Stimulated activated CD8-positive, alpha-beta memory T cell treated with anti-CD3 and anti-CD28 coated beads, Interleukin-4, amount 100 ng/mL, for 1 hour (primary cell): ENCODE measurements at places on chromosomes 6 and 20.
A peak's percentile ranks its signal among the peaks of the same experiment; 100 is the strongest.

GRCh38 chr6:128666405-128666804 lies 146.0 kb upstream of the PTPRK start:
- no peak for DNase-seq

GRCh38 chr6:40334496-40335270 lies 252.5 kb downstream of the LRFN2 start:
- no peak for DNase-seq

DNA sequence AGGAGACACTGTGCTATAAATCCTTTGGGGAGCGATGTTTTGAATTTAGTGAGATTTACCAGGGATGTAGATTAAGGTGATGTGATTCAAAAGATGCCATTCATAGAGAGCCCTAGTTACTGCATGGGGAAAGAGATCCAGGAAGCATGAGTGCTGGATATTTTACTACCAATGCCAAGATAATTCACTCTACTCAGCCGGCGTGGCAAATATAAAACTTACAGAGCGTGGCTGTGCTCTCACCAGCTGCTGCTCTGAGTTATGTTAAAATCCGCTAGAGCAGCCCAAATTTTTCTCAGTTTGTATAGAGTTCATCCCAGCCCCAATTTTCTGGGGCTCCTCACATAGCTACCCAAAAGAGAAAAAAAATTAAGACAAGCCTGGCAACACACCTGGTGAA lies 48.6 kb downstream of the BFSP1 start:
- DNase-seq: no peak

- no peak for DNase-seq
These were observed 168.5 kb downstream of the CDC5L start for GRCh38 chr6:44556046-44556445.

DNA sequence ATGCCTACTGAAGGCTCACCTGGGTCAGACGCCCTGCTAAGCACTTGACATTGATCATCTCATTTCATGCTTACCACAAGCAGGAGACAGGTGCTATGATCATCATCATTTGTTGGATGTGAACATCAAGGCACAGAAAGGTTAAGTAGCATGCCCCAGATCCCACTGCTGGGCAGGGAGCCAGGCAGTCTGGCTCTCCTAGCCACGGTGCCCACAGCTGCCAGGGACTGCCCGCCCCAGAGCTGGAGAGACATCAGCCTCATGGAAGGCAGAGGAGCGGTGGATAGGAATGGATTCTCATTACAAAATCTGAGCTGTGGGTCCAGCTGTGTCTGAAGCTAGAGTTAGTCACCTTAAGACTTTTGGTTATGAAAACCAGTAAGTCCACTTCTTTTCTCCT lies 3.6 kb downstream of the SULF2 start:
- no peak for DNase-seq

GRCh38 chr6:36604090-36605060 lies 10.2 kb downstream of the SRSF3 start:
- DNase-seq: no peak

GRCh38 chr6:53011979-53012378 lies 16.9 kb upstream of the GSTA4 start:
- DNase-seq: no peak

DNA sequence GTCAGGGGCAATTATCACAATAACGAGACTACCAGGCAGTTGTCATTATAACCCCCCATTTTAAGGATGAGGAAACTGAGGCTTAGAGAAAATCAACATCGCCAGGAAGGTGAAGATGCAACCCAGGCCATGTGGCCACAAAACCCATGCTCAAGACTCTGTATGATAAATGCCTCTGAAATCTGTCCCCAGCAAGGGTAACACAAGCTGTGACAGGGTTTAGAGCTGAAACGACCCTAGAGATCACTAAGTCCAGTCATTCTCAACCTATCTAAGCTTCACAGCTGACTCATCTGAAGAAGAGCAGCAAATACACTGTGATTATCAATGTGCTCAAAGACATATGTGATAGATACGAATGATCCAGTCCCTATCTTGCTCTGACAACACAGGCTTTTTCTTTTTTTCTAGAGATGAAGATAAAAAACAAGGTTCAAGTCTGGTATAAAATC lies 47.0 kb downstream of the ARHGAP18 start:
- no peak for DNase-seq

DNA sequence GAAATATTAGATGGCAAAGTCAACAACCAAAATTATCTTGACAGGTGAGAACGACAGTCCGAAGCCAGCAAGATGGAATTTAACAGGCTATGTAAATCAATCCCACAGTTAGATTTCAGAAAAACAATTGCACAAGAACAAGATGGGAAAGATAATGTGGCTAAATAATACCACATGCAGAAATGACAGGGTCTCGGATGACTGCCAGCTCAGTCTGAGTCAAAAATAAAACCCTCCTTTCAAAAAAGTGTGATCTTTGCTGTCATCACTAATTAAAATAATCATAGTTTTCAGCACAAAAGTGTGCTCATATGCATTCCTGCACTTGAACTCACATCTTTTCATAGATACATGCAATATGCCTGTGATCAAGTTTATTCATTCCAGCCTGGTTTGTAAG lies 25.9 kb downstream of the FOXQ1 start:
- DNase-seq: no peak

DNA sequence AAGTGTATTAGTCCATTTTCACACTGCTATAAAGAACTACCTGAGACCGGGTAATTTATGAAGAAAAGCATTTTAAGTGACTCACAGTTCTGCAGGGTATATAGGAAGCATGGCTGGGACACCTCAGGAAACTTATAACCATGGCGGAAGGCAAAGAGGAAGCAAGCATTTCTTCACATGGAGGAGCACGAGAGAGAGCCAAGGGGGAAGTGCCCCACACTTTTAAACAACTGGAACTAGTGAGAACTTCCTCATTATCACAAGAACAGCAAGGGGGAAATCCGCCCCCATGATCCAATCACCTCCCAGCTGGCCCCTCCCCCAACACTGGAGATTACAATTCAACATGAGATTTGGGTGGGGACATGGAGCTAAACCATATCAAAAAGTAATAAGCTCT lies 28.3 kb upstream of the B3GAT2 start:
- DNase-seq: no peak

DNA sequence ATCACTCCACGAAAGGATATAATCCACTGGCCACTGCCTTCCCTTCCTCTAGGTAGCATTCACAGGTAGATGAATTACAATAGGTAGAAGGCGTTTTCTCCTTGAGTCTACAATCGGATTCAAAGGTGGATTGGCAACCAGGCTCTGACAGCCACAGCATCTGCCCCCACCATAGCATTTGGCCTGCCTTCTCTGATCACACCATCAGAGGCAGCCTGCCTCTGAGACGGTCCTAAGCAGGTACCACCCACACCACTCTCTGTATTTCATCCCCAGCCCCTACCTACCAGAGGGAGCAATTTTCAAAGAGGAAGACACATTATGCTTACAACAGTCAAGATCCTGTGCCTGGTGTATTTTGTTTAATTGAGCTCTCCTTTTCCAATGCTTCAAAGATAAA lies 210.5 kb upstream of the SPTLC3 start:
- no peak for DNase-seq

GRCh38 chr6:156517088-156517487 lies 260.1 kb upstream of the ARID1B start:
- DNase-seq: no peak

GRCh38 chr20:23391707-23392310 lies 29.5 kb downstream of the NAPB start:
- no peak for DNase-seq

GRCh38 chr6:2738373-2738979 lies 12.2 kb downstream of the MYLK4 start:
- peak; percentile 20 for DNase-seq

GRCh38 chr6:73062130-73062529 lies 163.2 kb downstream of the KHDC1L start:
- no peak for DNase-seq

DNA sequence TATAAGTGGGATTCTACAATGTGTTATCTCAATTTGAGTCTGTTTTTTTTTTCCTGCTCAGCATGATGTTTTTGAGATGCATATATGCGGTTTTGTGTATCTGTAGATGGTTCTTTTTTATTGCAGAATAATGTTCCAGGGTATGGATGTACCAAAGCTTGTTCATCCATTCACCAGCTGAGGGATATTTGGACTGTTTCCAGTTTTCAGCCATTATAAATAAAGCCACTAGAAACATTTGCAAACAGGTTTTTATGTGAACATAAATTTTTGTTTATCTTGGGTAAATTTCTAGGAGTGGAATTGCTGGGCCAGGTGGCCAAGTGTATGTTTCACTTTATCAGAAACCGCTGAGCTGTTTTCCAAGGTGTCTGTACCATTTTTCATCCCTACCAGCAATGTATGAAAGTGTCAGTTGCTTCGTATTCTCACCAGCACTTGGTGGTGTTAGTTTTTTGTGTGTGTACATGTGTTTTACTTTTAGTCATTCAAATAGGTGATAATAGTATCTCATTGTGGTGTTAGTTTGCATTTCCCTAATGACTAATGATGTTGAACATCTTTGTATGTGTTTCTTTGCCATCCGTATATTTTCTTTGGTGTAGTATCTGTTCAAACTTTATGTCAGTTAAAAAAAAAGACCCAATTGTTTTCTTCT lies 124.2 kb downstream of the CEBPB start:
- DNase-seq: no peak

DNA sequence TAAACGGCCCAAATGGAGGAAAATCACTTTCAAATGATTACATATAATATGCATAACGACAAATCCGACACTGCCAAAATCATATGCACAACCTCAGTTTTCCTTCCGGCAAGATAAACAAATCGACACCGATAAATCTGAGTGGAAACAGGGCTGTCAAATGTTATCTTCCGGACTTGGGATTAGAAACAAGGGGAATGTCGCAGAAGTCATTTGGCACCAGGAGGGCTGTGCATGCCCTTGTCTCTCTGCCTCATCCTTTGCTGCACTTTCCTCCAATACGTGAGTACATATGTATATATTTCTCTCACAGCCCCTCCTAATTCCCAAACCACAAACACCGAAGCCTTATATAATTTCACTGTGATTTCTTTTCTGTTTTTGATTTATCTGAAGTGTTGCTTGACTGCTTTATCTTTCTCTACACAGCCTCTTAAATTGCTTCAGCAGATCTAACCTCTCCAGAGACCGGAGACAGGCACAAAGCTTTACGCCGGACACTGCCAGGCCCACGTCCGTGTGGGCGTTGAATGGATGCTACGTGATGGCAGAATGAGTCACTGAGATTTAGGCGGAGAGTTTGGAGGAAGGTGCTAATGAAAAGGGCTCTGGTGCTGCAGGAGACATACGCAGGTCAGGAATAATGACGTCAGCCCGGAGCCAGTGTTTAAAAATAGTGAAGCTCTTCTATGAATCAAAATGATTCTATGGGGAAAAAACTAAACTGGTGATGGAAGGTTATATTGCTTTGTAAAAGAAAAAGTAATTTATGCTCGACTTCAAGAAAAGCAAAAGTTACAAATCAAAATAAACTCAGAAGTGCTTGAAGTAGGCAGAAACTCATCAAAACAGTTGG lies 21.0 kb upstream of the PRELID3B start:
- no peak for DNase-seq

- DNase-seq: no peak
These were observed 607.4 kb downstream of the MAFB start for GRCh38 chr20:40081653-40082052.

GRCh38 chr6:137176729-137177128 lies 3.3 kb upstream of the IL22RA2 start:
- DNase-seq: no peak

- DNase-seq: no peak
These were observed 65.8 kb downstream of the MAP3K4 start for GRCh38 chr6:161057103-161058091.

DNA sequence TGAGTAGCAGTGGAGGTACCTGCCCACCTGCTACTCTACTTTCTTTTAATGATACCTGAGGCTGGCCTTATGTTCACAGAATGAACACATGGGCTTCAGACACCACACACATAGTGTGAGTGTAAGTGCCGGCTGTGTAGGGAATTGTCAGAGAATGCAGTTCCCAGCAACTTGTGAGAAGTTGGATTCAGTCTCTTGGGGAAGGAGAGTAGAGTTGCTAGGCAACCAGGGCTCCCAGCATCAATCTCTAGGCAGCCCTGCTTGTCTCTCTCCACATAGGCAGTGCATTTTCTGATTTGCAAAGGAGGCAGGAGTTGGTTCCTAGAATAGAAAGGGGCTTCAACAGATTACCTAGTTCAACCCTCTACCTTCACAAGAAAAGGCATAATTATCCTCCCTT lies 74.1 kb downstream of the BFSP1 start:
- no peak for DNase-seq

GRCh38 chr6:118980063-118980462 lies 45.1 kb upstream of the MCM9 start:
- DNase-seq: no peak

DNA sequence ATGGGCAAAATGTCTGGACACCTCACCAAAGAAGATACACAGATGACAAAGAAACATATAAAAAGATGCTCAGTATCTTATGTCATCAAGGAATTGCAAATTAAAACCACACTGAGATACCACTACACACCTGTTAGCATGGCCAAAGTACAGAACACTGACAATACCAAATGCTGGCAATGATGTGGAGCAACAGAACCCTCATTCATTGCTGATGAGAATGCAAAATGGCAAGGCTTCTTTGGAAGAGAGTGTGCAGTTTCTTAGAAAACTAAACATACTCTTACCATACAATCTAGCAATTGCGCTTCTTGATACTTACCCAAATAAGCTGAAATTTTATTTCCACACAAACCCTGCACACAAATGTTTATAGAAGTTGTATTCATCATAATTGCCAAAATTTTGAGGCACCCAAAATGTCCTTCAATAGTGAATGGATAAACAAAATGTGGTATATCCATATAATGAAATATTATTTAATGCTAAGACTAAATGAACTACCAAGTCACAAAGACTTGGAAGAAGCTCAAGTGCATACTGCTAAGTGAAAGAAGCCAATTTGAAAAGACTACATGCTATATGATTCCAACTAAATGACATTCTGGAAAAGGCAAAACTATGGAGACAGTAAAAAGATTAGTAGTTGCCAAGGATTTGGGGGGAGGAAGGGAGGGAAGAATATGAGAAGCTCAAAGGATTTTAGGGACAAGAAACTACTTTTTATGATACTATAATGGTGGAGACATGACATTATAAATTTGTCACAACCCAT lies 50.7 kb downstream of the TNFAIP3 start:
- no peak for DNase-seq

GRCh38 chr6:168263351-168263905 lies 56.1 kb downstream of the DACT2 start:
- no peak for DNase-seq

DNA sequence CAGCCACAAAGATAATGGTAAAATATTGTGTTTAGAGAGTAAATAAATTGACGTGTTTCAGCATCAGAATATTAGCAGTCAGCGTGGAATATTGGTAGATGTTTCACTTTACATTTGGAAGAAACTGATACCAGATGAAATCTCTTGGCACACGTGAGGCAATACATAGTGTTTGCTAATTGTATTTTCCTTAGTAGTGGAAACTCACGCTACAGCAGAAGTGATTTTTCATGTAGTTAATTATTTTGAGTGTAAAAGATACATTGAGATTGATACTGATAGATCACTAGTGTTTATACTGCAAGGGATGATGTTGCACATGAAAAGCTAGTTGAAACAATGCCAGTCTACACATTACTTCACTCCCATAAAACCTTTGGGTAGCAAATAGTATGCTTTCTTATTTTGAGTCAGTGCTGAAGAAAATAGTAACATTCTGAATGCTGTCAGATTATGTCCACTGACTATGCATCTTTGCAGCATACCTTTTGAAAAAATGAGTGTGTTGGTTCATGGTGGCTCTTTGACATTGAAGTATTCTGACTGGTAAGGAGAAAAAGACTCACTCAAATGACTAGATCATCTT lies 59.3 kb downstream of the CD2AP start:
- DNase-seq: no peak

- DNase-seq: no peak
These were observed 209.0 kb upstream of the RSPO3 start for GRCh38 chr6:126909493-126909892.
